M059J (cell line): ENCODE measurements at places on chromosomes 2 and 18. TPM values are rescaled to one million over a fixed set of nuclear protein-coding genes. Genes with fewer than 3 reads are reported as not detected.

- no peak for DNase-seq
Observed at GRCh38 chr18:79522451-79523205, 126.9 kb downstream of the NFATC1 start.

DNA sequence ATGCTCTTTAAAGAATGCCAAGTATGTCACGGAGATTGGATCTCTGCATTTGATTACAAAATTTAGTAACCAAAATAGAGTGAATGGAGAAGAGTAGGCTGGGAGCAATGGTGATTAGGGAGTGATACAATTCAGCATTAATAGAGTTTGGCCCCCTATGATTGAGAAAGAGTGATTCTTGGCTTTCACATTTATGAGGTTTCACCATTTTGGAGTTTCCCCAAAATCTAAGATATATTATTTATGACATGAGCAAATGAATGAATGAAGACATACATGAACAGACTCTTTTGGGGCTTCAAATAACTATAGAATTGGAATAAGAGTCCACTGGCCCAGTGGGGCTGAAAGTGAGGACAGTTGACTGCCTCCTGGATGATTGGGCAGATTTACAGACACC, 255.2 kb downstream of the LPIN1 start:
- no peak for DNase-seq

DNA sequence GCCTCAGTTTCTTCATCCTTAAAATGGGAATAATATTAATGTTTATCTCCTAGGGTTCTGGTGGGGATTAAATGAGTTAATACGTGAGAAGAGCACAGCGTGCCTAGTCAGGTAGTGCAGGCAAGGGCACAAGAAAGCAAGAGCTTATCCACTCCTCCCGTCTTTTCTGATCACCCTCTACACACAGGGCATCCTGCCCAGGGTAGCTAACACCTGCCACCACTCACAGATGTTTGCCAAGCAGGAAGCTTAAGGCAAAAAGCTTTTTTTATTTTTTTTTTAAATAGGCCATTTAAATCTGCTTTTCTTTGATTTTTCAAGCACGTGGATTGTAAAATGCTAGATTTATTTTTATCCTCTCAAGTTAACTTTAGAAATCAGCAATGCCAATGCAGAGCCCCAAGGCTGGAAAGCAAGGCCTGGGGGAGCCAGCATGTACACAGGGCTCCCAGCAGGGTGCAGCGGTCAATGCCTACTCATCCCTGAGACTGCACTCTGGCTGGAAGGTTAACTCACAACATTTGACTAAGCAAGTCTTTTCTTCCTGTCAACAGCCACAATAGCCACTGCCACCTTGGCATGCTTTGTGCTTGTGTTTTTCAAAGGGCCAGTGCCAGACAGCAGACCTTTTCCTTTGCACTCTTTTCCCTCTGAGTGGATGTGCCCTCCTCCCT, 86.5 kb upstream of the ACAA2 start:
- peak; percentile 24 for DNase-seq

- DNase-seq = no peak
Observed at GRCh38 chr18:54766634-54767033, 61.6 kb upstream of the RAB27B start.

DNA sequence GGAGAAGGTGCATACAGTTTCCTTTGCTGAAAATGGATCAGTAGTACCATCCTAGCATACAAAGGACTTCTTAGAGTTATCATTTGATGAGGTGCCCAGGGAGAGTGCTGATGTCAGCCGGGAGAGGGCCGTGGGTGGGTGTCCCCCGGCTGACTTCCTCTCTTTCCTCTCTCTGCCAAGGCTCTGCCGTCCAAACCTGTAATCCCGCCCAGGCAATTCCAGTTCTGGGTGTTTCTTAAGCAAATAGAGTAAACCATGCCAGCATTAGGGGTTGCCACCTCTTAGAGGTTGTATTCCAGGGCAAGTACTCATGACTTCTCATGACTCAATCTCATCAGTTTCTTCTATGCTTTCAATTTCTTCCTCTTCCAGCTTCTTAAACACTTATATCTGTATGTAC, 117.2 kb downstream of the GATA6 start:
- peak; percentile 60 for DNase-seq

DNA sequence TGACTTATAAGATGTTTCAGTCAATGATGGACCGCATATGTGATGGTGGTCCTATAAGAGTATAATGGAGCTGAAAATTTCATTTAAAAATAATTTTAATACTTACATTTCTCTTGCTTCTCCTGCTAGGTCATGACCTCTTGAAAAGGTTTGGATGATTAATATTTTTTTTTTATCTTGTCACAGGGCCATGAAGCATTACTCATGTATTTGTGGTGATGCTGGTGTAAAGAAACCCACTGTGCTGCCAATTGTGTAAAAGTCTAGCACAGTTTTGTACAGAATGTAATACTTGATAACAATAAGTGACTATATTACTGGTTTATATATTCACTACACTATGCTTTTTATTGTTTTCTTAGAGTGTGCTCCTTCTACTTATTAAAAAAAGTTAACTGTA, 124.2 kb upstream of the CELF4 start:
- no peak for DNase-seq

The CNTNAP5 gene
- 0.05 TPM in 1 of 2 replicates, not detected in the other for total RNA-seq
